AG04449 (cell line): ENCODE measurements at places on chromosomes 13 and 19.

DNA sequence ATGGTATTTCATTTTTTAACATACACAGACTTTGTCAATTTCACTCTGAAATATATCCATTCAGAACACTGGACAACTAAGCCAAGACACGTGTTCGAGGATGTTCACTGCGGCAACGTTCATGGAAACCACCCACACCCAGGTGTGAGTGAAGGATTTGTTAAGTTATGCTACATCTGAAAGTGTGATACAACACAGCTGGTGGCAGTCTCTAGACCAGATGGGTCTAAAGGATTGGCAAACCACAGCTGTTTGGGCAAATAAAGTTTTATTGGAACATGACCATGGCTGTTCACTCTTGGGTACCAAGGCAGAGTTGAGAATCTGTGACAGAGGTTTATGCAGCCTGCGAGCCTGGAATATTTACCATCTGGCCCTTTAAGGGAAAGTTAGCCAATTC lies 12.0 kb downstream of the SLC7A9 start:
- no peak for DNase-seq

GRCh38 chr13:33252135-33252534 lies 33.4 kb downstream of the STARD13 start:
- no peak for DNase-seq

- no peak for DNase-seq
These were observed 186.1 kb downstream of the KATNAL1 start for GRCh38 chr13:30121244-30121643.

GRCh38 chr13:30829833-30830637 lies 76.0 kb upstream of the MEDAG start:
- DNase-seq = no peak

GRCh38 chr13:97274829-97275649 lies 52.9 kb downstream of the MBNL2 start:
- DNase-seq = no peak

DNA sequence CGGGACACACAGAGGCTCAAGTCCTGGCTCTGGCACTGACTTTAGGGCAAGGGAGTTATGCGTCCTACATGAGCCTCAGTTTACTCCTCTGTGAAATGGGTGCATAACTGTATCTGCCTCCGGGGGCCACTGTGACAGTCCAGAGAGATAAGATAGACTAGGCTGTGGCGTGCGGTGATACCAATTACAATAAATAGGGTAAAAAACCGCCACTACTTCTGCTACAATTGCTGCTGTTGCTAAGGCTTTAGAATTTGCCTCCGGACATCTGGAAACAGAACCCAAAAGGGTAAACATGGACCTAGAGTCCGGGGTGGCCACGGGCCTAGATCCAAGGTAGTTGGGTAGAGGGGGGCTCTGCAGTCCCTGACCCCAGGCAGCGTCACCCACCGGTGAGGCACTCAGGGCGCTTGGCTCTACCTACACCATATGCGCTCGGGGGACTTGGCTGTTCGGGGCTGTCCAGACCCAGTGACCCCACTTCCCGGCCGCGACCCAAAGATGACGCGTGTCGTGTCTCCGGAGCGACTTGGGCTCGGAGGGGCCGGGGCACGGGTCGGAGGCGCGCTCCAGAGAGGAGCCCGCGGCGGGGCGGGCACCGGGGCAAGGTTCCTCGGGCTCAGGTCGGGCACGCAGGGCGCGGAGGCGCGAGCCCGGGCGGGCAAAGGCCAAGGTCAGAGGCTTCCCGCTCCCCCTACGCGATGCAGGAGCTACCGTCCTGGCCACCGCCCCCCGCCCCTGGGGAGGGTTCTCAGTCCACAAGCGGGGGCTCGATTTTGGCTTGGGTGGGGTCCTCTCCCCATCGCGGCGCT lies 1.1 kb downstream of the INSR start:
- DNase-seq = no peak
